Anterior cingulate cortex (tissue), 58 donors: ENCODE measurements at places on chromosomes 4 and X.

- DNase-seq: no peak
Measured at GRCh38 chrX:30156880-30157560, 58.3 kb upstream of the MAGEB2 start.

DNA sequence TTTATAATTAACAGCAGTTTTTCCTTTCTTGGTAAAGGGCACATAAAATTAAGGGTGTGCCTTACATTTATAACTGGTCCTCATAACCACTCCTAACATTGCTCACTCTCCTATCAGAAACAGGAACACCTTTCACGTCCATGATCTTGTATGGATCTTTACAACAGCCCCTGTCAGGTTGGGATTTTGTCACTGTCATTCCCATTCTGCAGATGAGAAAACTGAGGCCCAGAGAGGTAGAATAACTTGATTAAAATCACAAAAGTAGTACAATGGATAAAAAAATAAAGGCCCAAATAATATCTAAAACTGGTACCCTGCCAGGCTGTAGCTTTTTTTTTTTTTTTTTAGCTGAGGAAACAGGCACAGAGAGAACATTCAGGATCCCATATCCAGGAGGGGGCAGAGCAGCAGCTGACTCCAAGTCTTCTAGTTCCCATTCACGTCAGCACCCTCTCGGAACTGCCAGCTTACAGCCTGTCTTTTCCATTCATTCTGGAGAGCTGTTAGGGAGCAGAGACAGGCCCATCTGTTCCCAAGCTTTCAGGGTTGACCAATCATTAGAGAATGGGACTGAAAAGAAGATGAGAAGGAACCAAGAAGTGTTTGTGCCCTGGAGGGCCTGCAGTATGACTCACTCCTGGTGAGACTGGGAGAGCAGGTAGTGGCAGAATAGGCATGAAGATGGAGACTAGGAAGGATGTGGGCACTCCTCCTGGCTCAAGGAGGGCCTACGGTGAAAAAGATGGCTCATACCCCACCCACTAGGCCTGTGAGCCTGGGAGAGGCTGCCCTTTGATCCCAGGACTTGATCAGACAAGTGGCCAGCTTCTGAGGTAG lies 7.3 kb downstream of the SUV39H1 start:
- DNase-seq: peak; percentile 2

DNA sequence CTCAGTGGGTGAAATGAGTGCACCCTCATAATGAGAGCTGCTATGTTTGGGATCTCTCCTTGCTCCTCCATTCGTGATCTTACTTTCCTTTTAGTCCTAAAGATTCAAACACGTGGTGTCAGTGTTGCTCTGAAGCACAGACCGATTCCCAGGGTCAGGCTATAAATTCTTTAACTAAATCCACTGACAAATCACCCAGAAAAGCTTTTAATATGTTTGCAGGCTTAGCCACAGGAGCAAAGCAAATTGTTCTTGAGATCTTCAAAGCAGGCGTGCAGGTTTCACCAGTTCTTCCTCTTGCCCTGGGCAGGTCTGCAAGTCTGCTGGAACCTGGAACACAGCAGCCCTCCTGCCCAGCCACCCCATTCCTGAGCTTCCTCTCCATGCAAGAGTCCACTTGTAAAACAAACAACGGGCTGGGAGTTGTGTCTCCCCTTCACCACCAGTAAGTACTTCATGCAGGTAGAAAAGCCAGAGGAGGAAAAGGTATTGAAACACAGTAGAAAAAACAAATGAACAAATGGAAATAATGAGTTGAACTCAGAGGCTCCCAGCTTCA lies 70.1 kb upstream of the ENPP6 start:
- no peak for DNase-seq

DNA sequence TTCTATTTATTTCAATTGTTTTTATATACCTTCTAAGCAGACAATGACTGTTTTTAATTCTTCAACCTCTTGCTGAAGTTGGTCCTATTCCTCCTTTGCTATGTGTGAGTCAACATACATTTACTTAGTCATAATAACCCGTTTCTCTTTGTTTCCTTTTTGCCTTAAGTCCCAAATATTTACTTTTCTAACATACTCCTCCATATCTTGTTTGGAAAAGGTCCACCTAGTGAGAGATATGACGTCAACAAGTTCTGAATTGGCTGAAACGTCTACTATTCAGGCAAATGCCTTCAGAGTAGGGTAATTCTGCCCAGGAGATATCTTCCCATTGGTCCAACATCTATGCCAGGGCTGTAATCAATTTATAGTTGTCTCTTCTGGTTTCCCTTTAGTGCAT lies 179.3 kb upstream of the GEMIN8 start:
- DNase-seq: no peak

GRCh38 chr4:107837317-107837716 lies 12.6 kb downstream of the SGMS2 start:
- DNase-seq: no peak

DNA sequence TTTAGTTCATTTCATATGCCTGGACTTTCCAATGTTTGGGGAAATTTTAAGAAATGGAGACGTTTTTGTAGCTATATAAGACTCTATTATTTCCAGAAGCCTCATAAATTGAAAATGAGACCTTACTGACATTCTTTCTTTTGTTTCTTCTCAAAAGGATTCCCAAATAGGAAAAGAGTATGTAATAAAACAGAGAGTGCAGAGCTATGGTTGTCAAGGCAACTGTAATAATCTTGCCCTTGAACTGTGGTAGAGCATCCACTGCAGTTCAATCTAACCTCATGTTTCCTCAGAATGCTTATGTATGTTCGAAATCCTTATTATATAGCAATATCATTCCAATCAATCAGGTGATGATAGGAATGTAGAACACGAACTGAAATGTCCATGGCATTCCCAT lies 54.1 kb downstream of the AMELX start:
- DNase-seq: no peak

GRCh38 chrX:79288733-79289132 lies 78.4 kb downstream of the ITM2A start:
- no peak for DNase-seq

GRCh38 chr4:1505511-1506460 lies 99.5 kb upstream of the NKX1-1 start:
- no peak for DNase-seq

DNA sequence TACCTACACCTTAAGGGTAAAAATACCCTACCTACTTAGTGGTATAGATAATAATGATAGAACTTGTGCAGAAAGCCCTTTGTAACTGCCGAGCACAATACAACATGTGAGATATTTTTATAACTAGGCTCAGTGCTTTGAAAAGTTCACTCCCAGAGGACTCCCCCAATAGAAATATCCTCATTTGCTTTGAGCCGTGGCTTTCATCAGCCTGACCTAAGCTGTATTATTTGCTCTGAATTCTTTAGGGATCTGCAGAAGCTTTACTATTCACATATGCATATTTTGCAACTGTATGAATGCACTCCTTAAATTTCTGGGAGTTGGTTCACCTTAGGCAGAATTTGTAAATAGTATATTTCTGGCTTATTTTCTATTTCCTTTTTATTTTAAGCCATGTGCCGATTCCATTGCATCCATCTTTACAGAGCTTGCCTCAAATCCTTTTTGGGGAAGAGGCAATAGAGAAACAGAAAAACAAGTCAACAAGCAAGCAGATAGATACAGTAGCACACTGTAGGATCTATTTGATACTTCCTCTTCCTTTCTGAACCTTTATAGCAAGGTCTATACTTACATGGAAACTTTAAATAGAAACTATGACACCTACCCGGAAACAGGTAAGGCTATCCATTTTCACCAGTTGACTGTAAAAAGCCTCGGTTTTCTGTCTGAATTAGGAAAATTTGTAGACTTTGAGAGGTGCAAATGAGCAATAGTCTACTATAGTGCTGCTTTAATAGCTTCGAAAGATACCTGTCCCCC lies 242.5 kb upstream of the VCX3A start:
- no peak for DNase-seq
